ENCODE measurements at places on chromosomes 1 and 21. TPM values are rescaled to one million over a fixed set of nuclear protein-coding genes. Genes with fewer than 3 reads are reported as not detected.

Gene AKIRIN1
- polyA plus RNA-seq = 36.5 TPM

Gene PLD5
- polyA plus RNA-seq = 0.37 TPM

Gene GJC2
- 0.88 TPM for polyA plus RNA-seq

Gene AMY1C
- not detected for polyA plus RNA-seq

Gene RIMKLA
- polyA plus RNA-seq = 0.01 TPM

Gene RAVER2
- polyA plus RNA-seq = 0.82 TPM

Gene CACNA1E
- polyA plus RNA-seq = 0.10 TPM

Gene NPHS2
- not detected for polyA plus RNA-seq

DNA sequence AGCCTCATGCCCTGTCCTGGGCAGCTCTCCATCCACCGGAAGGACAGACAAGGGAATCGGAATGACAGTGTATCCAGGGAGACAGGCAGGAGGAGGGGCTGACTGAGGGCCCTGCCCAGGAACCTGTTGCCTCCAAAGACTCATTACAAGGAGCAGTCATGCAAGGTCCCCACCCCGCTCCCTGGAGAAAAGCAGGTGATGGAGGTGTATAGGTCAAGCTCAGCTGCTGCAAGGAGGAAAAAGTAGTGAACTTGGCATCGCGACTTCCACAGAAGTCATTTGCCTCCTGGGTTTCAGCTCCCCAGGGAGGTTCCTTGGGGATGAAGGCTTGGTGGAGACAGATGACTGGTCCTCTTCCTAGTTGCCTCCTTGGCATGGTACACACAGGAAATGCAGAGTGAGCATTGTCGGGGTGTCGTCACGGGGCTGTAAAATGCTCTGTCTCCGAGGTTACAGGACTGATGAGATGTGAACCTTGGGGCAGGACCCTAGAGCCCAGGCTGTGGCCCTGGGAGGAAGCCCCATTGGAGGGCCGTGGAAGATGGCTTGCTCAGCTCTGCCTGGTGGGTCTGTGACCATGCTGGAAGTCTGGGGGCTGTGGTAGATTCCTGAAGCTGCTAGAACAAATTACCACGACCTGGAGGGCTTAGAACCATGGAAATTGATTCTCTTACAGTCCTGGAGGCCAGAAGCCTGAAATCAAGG lies 219.6 kb upstream of the C1orf174 start:
- H3K4me1 ChIP-seq = no peaks in the 10 kb centered on the region
- DNase-seq = no peak
- no peak overlapping the region for H3K4me3 ChIP-seq
- no peaks in the 10 kb centered on the region for H3K36me3 ChIP-seq

- no peaks in the 10 kb centered on the region for H3K36me3 ChIP-seq
- H3K27me3 ChIP-seq = no peaks in the 10 kb centered on the region
- no peak for DNase-seq
- H3K27ac ChIP-seq = no peak overlapping the region
- H3K4me3 ChIP-seq = no peak overlapping the region
These were observed 68.1 kb upstream of the F3 start for GRCh38 chr1:94609619-94610018.

- no peaks in the 10 kb centered on the region for H3K4me1 ChIP-seq
- no peak overlapping the region for H3K27ac ChIP-seq
- H3K36me3 ChIP-seq = no peaks in the 10 kb centered on the region
- no peaks in the 10 kb centered on the region for H3K27me3 ChIP-seq
- no peak overlapping the region for H3K4me3 ChIP-seq
These were observed 129.6 kb downstream of the LRRC7 start for GRCh38 chr1:69697340-69697739.

- H3K36me3 ChIP-seq = peaks cover 2% of the 10 kb centered on the region
- H3K27me3 ChIP-seq = no peaks in the 10 kb centered on the region
- H3K4me1 ChIP-seq = peaks cover 15% of the 10 kb centered on the region
- H3K27ac ChIP-seq = no peak overlapping the region
- no peak overlapping the region for H3K4me3 ChIP-seq
These were observed 35.3 kb downstream of the MTF2 start for GRCh38 chr1:93114391-93114790.

- no peak overlapping the region for H3K27ac ChIP-seq
- no peak overlapping the region for H3K4me3 ChIP-seq
- peaks cover 7% of the 10 kb centered on the region for H3K27me3 ChIP-seq
- peaks cover 11% of the 10 kb centered on the region for H3K4me1 ChIP-seq
These were observed 36.5 kb downstream of the SYF2 start for GRCh38 chr1:25195835-25196234.

DNA sequence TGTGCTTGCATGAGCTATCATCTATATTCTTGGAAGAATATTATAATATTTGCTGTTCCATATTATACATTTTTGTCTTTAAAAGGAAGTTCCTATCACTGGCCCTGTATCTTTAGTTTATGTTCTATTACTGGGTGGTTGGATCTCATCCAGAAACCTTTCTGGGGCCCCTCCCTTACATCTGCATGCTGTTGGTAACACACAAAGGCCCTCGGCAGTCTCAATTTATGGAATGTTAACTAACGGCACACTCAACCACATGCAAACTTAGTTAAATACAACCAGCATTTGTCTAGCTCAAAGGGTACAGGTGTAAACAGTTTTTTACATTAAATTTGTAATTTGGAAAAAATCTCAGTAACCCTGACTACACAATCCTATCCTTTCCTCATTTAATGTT lies 9.7 kb upstream of the HYI start:
- H3K27ac ChIP-seq = no peak overlapping the region
- DNase-seq = no peak
- H3K4me3 ChIP-seq = no peak overlapping the region
- H3K27me3 ChIP-seq = no peaks in the 10 kb centered on the region
- H3K36me3 ChIP-seq = no peaks in the 10 kb centered on the region

- no peak overlapping the region for H3K4me3 ChIP-seq
- peaks cover 10% of the 10 kb centered on the region for H3K4me1 ChIP-seq
- no peaks in the 10 kb centered on the region for H3K36me3 ChIP-seq
- H3K27me3 ChIP-seq = no peaks in the 10 kb centered on the region
- peak overlapping the region; percentile 53 for H3K27ac ChIP-seq
- no peak for DNase-seq
These were observed 20.9 kb downstream of the DPH5 start for GRCh38 chr1:101004670-101005069.

GRCh38 chr21:43369124-43369523 lies 57.8 kb downstream of the SIK1 start:
- H3K27me3 ChIP-seq = no peaks in the 10 kb centered on the region
- DNase-seq = peak; percentile 51
- H3K27ac ChIP-seq = no peak overlapping the region
- no peaks in the 10 kb centered on the region for H3K4me1 ChIP-seq
- no peak overlapping the region for H3K4me3 ChIP-seq

- H3K4me3 ChIP-seq = no peak overlapping the region
- peaks cover 42% of the 10 kb centered on the region for H3K4me1 ChIP-seq
- no peaks in the 10 kb centered on the region for H3K27me3 ChIP-seq
- H3K27ac ChIP-seq = peak overlapping the region; percentile 51
These were observed 80.9 kb downstream of the SLC66A1 start for GRCh38 chr1:19393046-19393445.

DNA sequence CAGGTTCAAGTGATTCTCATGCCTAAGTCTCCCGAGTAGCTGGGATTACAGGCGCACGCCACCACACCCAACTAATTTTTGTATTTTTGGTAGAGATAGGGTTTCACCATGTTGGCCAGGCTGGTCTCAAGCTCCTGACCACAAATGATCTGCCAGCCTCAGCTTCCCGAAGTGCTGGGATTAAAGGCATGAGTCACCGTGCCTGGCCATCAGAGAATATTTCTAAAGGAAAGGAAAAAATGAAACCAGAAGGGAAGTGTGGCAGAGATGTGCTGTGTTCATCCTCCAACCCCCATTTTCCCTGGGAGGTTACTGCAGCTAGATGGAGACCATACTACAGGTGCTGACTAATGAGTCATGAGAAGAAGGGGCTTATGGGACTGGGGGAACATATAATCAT lies 964.1 kb downstream of the TTLL7 start:
- no peak for DNase-seq
- H3K27me3 ChIP-seq = no peaks in the 10 kb centered on the region
- no peak overlapping the region for H3K4me3 ChIP-seq
- H3K4me1 ChIP-seq = no peaks in the 10 kb centered on the region

GRCh38 chr1:58767143-58767542 lies 16.7 kb downstream of the JUN start:
- no peak for DNase-seq
- no peaks in the 10 kb centered on the region for H3K4me1 ChIP-seq
- H3K27me3 ChIP-seq = no peaks in the 10 kb centered on the region

DNA sequence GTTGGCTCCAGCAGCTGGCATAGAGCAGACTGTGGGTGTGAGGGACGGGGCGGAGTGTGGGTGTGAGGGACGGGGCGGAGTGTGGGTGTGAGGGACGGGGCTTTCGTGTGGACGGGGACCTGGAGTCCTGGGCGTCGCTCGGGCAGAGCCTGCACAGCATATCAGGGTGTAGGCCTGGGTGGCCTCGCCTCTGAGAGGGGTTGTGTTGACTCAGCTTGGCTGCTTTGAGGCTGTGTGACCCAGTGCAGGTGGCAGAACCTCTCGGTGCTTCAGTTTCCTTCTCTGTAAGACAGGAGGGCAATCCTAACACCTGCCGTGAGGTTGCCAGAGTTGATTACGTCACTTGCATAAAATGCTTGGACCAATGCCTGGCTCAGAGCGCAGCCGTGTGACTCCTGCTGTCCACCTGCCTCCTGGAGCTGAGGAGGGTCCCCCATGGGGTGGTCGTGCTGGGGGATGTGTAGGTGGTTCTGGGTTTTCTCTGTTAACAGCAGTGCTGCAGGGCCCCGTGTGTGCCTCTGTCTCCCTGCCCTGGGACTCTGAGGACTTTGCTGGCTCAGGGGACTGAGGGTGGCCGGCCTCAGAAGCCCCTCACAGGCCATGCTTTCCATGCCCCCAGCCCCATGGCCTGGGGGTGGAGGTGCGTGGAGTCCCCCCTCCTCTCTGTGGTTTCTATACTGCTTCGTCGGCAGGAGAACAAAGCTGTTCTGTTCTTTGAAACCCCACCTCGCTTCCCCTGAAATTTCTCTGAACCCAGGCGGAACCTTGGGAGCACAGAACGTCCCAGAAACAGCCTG lies 15.4 kb downstream of the PDXK start:
- H3K36me3 ChIP-seq = no peaks in the 10 kb centered on the region
- H3K27ac ChIP-seq = no peak overlapping the region
- H3K27me3 ChIP-seq = no peaks in the 10 kb centered on the region
- H3K4me1 ChIP-seq = peaks cover 2% of the 10 kb centered on the region
- H3K4me3 ChIP-seq = no peak overlapping the region
- no peak for DNase-seq

DNA sequence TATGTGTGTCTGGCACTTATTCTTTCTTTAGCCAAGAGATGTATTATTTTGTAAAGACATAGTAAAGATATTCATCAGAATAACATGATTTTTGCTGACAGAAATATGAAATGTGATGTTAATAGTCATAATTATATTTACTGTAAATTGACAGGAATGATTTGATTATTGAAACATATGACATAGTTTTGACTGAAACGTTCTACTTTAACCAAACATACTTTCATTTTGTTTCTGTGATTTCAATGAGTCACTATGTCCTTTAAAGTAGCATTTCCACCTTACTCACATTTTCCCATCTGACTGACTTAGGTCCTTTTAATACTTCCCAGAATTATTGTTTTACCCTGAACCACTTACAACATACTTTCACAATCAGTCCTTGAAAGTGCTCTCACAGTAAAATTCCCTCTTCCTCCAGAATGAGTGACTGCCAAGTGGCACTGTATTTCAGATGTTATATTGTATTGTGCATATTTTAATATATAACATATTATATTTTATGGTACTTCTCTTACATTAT lies 437.9 kb downstream of the NCAM2 start:
- DNase-seq = no peak
- H3K4me3 ChIP-seq = no peak overlapping the region
- no peaks in the 10 kb centered on the region for H3K4me1 ChIP-seq
- no peaks in the 10 kb centered on the region for H3K27me3 ChIP-seq
- H3K36me3 ChIP-seq = no peaks in the 10 kb centered on the region
- no peak overlapping the region for H3K27ac ChIP-seq

- DNase-seq = no peak
- H3K4me1 ChIP-seq = peaks cover 10% of the 10 kb centered on the region
- H3K36me3 ChIP-seq = peaks cover 63% of the 10 kb centered on the region
- no peak overlapping the region for H3K27ac ChIP-seq
These were observed 157.8 kb downstream of the VPS13D start for GRCh38 chr1:12387641-12388040.

DNA sequence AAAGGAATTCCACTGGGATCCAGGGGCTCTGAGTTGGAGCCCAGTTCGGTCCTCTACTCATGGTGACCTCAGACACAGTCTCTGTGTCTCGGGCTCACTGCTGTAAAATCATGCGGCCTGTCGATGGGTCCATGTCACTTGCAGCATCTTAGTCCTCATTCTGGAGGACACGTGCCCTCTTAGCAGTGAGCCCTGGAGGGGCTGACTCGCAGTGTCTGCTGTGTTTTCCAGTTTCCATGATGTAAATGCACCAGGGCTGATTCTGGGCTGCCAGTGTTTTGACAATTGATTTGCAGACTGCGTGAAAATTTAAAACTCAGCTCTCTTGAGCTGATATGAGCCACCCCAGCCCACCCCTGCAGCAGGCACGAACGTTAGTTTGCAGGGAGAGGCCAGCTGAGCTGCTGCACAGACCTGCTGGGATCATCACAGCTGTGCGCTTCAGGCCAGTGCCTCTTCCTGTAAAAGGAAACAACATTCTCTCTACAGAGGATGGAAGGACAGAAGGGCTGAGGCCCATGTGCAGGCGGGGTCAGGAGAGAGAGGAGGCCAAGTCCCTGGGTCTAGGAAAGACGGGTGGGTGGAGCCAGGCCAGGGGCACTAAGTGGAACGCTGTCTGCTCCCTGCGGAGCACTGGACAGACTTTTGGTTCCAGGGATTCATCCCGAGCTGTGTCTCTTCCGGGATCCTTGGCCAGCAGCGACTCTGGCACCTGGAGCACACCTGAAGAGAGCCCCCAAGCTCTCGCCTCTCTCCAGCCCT lies 42.6 kb downstream of the RSPH1 start:
- no peak overlapping the region for H3K4me3 ChIP-seq
- DNase-seq = no peak
- no peak overlapping the region for H3K27ac ChIP-seq
- H3K36me3 ChIP-seq = no peaks in the 10 kb centered on the region
- H3K4me1 ChIP-seq = no peaks in the 10 kb centered on the region
- H3K27me3 ChIP-seq = no peaks in the 10 kb centered on the region

GRCh38 chr1:244826712-244827111 lies 8.7 kb upstream of the COX20 start:
- no peaks in the 10 kb centered on the region for H3K36me3 ChIP-seq
- H3K27ac ChIP-seq = no peak overlapping the region
- H3K4me1 ChIP-seq = no peaks in the 10 kb centered on the region
- no peaks in the 10 kb centered on the region for H3K27me3 ChIP-seq
- no peak overlapping the region for H3K4me3 ChIP-seq
- no peak for DNase-seq

DNA sequence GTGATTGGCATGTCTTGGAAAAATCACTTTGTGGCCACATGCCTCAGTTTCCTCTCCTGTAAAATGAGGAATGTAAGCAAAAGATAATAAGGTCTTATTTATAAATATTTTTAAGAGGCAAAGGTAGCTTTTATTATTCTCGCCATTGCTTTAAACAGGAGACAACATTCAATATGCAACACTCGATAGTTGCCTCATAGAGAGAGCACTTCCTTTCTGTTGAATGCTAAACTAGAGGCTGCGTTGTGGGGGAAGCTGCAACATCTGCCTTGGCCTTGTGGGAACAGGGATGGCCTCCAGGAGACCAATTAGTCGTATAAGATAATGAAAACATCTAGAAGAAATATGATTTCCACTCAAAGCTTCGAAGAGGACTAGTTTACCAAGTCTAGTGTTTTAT lies 3.5 kb downstream of the OSCP1 start:
- H3K4me1 ChIP-seq = peaks cover 3% of the 10 kb centered on the region
- no peaks in the 10 kb centered on the region for H3K36me3 ChIP-seq
- no peak overlapping the region for H3K27ac ChIP-seq
- no peak overlapping the region for H3K4me3 ChIP-seq
